Stimulated activated CD8-positive, alpha-beta memory T cell treated with anti-CD3 and anti-CD28 coated beads, Interleukin-2, amount 100 ng/mL, for 1 hour (primary cell): ENCODE measurements at places on chromosomes 13 and 19.

- DNase-seq = no peak
Measured at GRCh38 chr13:106916329-106916976, 348.5 kb upstream of the ARGLU1 start.

GRCh38 chr13:67278235-67278634 is 48.1 kb upstream of the PCDH9 start:
- DNase-seq = no peak

DNA sequence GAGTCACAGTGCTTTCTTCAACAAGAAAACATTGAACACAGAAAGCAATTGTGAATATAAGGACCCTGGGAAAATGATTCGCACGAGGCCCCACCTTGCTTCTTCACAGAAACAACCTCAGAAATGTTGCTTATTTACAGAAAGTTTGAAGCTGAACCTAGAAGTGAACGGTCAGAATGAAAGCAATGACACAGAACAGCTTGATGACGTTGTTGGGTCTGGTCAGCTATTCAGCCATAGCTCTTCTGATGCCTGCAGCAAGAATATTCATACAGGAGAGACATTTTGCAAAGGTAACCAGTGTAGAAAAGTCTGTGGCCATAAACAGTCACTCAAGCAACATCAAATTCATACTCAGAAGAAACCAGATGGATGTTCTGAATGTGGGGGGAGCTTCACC is 15.7 kb downstream of the ZNF175 start:
- no peak for DNase-seq

DNA sequence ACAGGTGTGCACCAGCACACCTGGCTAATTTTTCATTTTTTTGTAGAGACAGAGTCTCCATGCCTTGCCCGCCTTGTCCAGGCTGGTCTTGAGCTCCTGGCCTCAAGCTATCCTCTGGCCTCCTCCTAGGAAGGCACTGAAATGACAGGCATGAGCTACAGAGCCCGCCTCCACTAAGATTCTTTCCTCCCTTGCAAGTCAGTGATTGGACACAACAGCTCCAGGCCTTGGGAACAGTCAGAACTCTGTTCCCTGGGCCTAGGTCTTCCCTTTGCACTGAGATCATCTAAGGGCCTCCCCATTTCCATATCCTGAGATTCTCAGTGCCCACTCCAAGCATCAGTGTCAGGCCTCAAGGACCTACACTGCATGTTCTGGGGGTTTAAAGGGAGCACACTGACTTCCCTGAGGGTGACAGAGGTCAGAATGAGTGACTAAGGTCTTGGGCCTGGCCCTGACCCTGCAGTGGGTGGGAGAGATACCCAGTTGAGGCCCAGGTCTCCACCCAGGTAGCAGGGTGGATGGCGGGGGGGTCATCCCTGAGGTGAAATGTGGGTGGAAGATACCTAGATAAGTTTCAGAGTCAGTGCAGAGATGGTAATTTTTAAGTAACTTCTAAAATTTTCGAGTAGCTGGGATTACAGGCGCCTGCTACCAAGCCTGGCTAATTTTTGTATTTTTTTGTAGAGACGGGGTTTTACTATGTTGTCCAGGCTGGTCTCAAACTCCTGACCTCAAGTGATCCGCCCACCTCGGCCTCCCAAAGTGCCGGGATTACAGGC is 17.3 kb upstream of the ERCC1 start:
- no peak for DNase-seq

DNA sequence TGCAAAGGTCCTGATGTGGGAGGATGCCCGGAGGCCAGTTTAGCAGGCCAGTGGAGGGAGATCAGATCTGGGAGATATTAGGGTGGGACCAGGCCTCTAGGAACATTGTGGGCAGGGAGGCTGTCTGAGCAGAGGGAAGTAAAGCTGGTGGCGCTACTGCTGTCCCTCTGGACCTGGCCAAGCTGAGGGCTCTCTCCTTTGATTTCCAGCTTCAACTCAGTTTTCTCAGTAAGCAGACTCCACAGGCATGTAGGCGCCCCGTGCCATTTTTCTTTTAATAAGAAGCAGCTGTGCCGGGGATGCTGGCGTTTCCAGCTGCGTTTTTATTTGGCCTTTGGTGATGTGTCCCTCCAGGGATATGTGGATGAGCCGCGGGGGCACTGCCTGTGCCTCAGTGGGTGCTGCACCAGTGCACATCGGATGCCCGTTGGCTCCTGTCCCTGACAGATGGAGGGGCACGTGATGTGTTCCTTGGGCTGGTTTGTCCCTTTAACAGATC is 6.7 kb downstream of the DNM2 start:
- DNase-seq = no peak

- no peak for DNase-seq
Measured at GRCh38 chr19:42143341-42144234, 11.3 kb upstream of the POU2F2 start.

DNA sequence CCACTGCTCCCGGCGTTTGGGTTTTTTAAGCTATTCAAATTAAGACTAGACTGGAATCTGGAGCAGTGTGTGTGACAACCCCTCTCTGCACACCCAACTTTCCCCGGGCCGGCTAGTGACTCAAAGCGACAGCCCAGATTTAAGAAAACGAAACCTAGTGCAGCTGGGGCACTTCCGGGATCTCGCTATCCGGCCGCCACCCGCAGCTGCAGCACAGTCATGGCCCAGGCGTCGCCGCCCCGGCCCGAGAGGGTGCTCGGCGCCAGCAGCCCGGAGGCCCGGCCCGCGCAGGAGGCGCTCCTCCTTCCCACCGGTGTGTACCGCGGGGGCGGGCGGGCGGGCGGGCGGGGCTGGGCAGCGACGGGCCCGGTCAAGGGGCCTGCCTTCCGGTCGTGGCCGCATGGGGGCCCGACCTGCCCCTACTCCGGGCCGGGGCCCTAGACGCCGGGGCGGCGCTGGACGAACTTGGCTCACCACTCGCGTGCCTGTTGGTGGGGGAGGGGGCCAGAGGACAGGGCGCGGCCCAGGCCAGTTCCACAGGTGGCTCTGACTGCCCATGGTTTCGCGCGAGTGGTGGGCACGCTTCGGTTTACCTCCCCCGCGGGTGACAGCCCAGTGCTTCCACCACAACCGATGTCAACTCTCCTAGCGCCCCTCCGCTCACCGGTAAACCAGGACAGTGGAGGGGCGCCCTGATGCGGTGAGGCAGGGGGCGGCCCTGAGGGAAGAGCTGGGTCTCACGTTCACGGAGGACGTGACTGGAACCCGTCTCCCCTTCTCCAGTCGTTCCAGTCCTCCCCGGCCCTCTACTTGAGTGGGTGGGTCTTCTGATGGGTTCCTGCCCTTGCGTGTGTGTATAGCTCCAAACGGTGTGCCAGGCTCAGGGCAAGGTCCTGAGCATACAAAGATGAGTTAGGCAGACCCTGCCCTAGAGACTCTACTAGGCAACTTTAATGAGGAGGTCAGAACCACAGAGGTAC is at the start of gene PHF11:
TSS of gene PHF11 (plus strand) at position 171 of the 980 bp plus-strand sequence. CDS start at position 220, 49 bp downstream.
- DNase-seq = peak; percentile 79

GRCh38 chr13:36006347-36006746 is 124.8 kb downstream of the DCLK1 start:
- DNase-seq = no peak
